ENCODE measurements at places on chromosomes 2 and 18.

- no peak for DNase-seq
These were observed 495.8 kb upstream of the ACVR2A start for GRCh38 chr2:147348931-147349555.

- no peak for DNase-seq
These were observed 81.8 kb downstream of the CERKL start for GRCh38 chr2:181575024-181575649.

- no peak for DNase-seq
These were observed 13.7 kb downstream of the IL1R2 start for GRCh38 chr2:102005449-102005848.

DNA sequence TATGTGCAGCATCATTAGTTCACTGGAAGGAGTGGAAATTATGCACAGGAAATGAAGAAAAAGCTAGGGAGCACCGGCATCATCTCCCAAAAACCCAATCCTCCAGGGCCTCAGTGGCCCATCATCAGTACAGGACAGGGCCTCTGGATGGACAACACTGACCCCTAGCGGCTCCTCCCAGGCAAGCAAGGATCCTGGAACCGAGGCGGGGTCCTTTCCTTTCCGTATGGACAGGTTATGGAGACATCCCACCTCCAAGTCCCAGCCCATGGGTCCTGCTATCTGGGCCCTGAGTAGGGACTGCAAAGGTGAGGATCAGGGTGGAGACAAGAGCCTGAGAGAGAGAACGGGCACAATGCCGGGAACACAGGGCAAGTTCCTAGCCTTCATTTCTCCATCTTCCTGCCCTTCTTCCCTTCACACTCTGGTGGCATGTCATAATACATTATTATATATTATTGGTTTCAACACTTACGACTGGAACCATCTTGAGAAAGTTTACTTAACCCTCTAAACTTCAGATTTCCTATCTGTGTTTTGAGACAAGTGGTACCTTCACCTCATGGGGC, 68.2 kb downstream of the ZNF516 start:
- no peak for DNase-seq

DNA sequence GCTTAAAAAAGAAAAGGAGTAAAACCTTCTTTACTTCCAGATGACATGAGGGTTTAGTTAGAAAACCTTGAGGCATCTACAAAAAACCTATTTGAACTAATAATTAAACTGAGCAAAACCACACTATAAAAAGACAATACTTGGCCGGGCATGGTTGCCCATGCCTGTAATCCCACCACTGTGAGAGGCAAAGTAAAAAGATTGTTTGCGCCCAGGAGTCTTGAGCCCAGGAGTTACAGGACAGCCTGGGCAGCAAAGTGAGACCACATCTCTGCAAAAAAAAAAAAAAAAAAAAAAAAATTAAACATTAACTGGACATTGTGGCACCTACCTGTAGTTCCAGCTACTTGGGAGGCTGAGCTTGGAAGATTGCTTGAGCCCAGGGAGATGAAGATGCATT, 502.8 kb upstream of the LRRTM4 start:
- no peak for DNase-seq

DNA sequence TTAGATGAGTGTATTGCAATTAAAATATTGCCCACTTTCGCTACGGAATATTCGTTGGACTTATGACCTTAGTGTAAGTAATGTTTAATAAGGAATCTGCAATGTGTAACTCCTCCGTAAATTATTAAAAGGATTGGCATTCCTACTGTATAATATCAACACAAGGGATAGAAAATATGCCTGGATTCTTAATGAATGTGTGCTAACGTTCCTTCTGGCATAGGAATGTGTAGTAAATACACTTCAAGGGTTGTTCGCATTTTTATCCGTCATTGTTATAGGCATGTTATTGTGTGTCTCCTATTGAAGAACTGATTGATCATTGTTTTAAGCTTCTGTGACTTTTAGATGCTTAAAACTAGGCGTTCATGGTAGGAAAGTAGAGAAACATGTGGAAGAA, 134.5 kb downstream of the NEDD4L start:
- no peak for DNase-seq

DNA sequence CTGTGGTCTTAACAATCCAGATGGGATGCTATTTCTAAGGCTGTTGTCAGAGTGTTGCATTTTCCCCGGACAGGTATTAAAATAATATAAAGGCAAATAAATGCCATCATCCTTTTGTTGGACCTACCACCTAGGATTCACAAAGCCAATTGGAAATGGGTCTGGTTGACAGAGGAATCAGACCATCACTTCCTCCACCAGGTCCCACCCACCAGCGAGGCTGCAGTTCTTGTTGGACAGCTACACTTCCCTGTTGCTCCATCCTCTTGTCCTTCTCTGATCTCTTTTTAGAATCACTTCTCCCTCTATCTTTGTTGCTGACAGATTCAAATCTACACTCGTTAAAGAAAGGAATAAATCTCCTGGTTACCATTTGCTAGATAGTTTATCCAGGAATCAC, 1.1 kb downstream of the TMEM169 start:
- DNase-seq: no peak

GRCh38 chr2:49935449-49935848, 781.1 kb upstream of the FSHR start:
- DNase-seq: no peak

Data from urinary bladder (tissue), 4 donors.